ENCODE measurements at places on chromosomes 5 and 9.

DNA sequence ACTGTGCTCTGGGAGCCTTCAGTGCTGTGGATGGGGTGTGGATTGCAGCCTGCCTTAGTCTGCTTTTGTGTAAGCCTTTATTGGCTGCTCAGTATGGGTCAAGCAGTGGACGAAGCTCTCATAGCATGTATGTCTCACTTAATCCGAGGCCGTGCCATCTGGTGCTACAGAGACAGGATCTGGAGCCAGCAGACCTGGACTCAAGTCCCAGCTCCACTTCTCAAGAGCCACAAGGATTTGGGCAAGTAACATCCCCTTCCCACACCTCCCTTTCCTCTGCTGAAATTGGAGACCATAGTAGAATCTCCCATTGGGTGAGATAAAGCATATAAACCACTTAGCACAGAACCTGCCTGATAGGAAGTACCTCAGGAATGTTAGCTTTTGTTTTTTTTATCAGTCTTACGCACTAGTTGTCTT lies 23.4 kb upstream of the LECT2 start:
- DNase-seq, result peak; percentile 65

GRCh38 chr5:172640822-172641358 lies at the start of gene NEURL1B:
Gene NEURL1B, plus strand, starts transcription at chr5:172641263. Its CDS starts 144 bp downstream, at chr5:172641407.
- DNase-seq, result peak; percentile 92

- DNase-seq, result no peak
These were observed 250.3 kb downstream of the TUSC1 start for GRCh38 chr9:25427898-25428297.

DNA sequence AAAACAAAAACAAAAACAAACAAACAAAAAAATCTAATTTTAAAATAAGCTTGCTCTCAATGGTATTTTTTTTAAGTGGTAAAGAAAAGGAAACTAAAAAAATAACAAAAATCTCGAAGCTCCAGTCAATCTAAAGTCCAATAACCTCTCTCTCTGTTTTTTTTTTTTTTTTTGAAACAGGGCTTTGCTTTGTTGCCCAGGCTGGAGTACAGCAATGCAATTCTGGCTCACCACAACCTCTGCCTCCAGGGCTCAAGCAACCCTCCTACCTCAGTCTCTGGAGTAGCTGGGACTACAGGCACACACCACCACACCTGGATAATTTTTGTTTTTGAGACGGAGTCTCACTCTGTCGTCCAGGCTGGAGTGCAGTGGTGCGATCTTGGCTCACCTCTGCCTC lies 25.9 kb upstream of the GLDC start:
- DNase-seq, result no peak

DNA sequence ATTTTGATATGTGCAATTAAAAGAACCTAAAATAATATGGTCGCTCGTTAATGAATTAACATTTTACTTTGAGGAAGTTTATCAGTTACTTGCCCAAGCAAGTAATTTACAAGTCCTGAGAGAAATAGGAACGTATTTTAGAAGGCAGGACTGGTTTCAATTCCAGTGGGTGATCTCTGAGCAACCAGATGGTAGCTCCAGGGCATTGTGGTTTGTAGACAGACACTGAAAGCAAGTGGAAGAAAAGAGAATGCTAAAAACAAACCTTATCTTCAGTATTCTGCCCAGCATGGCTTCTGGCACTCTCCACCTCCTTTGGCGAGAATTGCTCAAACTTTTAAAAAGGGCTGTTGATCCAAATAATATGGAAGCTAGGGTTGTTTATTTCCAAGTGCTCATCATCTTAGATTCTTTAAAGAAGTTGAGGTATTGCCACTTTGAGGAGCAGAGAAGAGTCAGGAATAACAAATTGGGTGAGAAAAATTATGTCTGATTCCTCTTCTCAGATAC lies 31.8 kb upstream of the ERAP2 start:
- no peak for DNase-seq

- no peak for DNase-seq
These were observed 2.8 kb upstream of the PRLR start for GRCh38 chr5:35233121-35233520.

DNA sequence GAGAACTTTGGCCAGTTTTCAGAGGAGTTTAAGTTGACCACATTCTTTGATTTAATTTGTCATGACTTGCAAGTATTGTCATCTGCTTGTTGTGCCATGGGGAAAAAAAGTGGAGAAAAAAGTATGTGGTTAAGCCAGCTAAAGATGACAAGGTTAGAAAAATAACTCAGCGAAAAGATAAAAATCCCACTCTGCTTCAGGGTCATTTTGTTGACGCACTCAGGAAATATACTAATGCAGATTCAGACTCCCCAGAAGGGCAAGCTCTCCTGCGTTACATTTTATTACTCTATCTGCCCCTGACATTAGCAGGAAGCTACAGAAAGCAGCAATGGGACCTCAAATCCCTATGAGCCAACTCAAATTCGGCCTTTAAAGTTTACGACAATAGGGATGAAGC lies 27.6 kb upstream of the TESK1 start:
- no peak for DNase-seq

- DNase-seq, result no peak
These were observed 9.6 kb upstream of the LNPEP start for GRCh38 chr5:96926276-96926675.

DNA sequence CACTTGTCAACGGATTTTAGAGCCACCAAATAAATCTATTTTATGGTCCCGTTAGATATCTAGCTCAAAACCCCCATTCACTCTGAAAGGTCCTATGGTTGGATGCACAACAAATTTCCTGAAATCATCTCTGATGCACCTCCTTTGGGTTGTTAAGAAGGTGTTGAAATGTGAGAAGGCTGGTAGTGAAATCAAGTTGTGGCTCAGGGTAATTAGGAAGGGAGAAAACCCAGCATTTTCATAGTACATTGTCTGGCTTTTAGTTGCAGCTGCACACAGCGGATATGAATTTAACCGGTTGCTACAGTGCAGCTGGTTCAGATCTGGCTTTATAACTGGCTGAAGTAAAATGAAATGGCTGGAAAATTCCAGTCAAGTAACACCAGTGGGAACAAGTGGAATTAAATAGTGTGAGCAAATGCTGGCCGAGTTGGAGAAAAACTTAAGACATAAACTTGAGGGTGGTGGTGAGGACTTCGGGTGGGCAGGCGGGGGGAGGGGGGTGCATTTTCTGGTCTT lies 17.6 kb downstream of the RGMB start:
- no peak for DNase-seq

DNA sequence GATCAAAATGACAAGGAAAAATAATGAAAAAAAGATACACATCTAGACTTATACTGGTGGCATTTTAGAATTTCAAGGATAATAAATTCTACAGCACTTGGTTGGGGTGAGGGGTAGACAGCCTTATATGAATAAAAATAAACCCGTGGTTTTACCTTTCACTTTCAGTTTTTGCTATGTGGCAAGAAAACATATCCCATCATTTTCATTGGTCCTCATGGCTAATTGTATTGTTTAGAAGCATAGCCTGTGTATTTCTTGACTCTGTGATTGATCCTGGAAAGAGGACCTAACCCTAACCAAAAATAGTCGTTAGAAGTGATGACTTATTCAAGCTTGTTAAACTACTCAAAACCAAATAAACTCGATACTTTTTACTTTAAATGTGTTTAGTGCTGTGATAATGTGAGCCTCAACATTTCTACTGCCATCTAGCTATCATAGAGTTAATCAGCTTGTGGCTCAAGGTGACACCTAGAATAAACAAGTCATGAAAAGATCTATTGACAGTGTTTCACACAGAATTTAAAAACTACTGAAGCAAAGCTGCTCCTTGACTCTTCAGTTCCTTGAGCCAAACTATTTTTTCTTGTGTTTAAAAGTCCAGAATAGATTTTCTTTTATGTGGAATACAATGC lies 153.3 kb upstream of the IZUMO3 start:
- no peak for DNase-seq

DNA sequence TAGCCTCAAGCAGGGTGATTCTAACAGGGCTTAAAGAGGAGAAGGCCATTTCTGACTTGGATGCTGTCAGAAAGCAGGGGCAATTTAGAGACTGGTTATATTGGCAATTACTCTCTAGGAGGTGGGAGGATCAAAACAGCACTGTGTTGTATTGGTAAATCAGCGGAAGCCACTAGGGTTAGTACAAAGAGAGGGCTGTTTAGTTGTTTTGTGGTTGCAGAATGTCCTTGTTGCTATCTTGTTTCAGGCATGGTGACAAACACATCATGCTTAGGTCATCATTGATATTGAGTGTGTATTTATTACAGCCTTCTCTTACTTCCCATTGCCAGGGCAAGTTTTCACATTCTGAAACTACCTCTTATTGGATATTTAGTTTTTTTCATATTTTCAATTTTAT lies 165.3 kb downstream of the TAF11L14 start:
- no peak for DNase-seq

DNA sequence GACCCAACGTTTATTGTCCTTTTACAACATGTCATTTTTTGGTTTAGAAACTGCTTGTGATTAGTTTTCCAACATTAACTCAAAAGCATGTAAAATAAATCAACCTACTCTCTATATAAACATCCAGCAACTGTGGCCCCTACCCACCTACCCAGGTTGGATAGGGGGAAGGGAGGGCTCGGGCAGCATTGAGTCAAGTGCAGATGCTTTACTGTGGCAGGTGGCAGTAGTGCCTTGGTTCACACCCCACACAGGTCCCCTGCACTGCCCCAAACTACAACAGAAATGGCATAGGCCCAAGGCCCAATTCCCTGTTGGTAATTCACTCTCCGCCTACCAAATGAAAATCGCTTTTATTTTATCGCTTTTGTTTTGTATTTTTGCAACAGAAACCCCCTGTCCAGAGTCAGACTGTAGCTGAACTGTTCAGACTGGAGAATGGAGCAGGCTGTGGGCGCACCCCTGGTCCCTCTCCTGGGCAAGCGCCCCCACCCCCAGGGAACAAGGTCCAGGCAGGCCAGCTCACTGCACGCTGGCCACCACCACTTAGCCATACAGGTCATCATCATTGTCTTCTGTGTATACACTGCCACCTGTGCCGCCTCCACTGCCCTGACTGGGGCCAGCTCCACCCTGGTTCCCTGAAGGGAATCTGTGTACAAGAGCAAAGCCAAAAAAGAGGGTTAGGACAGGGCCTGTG lies 15.7 kb downstream of the VCP start:
- DNase-seq, result no peak

DNA sequence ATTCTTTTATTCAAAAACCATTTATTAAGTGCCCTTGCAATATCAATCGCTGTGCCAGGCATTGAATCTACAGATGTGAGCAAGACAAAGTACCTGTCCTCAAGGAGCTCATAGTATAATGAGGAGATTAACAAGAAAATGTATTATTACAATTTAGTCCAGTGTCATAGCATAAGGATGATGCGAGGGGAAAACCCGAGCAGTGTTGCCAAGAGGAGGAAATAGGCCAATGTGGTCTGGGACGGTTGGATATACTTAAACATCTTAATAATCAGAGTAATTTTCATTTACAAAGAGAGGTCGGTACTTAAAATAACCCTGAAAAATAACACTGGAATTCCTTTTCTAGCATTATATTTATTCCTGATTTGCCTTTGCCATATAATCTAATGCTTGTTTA lies 18.5 kb downstream of the CD274 start:
- no peak for DNase-seq

- no peak for DNase-seq
These were observed 33.4 kb downstream of the POLK start for GRCh38 chr5:75545131-75545530.

GRCh38 chr5:53488195-53488722 lies 7.8 kb downstream of the FST start:
- DNase-seq, result no peak

DNA sequence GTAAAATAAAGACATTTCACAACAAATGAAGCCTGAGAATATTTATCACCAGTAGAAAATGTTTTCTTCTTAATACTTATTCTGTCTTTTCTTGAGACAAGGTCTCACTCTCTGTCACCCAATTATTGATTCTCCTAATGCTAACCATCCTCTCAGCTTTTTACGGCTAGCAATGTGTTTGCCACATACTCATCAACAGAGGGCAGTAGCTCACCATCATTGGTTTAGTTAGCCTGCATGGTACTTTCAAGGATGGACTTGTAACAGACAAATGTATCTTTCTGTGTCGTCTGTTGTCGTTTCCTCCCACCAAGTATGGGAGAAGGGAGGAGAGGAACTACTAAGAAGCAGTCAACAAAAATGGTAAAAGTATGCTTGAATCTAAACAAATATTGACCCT lies 5.9 kb upstream of the ACO1 start:
- DNase-seq, result peak; percentile 61

Measured in endodermal cell (in vitro differentiated cells).